ENCODE measurements at places on chromosomes 13 and 19.
A peak's percentile ranks its signal among the peaks of the same experiment; 100 is the strongest.

DNA sequence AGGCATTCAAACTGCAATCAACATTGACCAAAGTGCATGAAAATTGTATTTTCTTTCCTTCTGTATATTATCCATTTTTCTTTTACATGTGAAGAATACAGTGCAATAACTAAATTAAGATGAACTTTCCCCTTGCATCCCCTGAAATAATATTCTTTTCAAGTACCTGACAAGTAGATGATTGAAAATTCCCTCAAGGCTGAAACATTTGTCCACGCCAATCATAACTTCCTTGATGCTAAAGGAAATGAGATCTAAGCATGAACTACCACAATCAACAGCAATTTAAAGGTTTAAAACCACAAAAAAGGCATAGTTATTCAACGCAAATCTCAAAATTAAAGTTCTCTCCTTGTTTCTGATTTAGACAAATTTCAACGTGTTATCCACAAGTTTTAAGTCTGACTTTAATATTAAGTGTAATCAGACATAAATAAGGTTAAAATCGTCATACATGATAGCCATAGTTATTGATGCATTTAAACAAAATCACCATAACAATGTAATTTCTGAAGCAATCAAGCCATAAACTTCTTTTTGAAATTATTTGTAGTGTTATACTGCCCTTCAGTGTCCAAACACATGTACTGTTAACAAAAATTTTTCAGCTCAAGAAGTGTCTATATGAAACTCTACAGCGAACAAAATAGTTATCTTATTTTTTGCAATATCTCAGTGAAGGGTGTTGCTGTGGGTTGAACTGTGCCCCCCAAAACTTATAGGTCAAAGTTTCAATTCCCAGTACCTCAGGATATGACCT lies 169.5 kb downstream of the DCLK1 start:
- DNase-seq, result no peak

- no peak for DNase-seq
These were observed 10.4 kb upstream of the KLK14 start for GRCh38 chr19:51093101-51093500.

- no peak for DNase-seq
These were observed 3.2 kb downstream of the CEACAM5 start for GRCh38 chr19:41711376-41712261.

DNA sequence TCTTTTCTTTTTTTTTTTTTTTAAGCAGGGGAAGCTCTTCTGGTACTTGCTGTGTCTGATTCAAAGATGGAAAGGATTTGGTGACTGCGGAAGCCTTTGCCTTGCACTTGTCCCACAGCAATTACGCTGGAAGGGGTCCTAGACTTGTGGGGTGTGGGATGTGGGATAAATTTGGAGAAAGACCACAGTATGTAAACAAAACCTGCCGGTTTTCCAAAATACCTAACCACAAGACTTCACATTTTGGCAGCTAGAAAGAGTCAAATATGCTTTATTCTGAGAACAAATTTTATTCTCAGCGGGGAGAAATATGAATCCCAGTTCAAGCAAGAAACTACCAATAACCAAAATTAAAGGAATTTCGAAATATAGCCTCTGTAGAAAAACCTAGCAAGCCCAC lies 176.5 kb downstream of the SPRY2 start:
- DNase-seq, result no peak

GRCh38 chr13:101942038-101942437 lies 459.8 kb downstream of the FGF14 start:
- DNase-seq, result no peak

DNA sequence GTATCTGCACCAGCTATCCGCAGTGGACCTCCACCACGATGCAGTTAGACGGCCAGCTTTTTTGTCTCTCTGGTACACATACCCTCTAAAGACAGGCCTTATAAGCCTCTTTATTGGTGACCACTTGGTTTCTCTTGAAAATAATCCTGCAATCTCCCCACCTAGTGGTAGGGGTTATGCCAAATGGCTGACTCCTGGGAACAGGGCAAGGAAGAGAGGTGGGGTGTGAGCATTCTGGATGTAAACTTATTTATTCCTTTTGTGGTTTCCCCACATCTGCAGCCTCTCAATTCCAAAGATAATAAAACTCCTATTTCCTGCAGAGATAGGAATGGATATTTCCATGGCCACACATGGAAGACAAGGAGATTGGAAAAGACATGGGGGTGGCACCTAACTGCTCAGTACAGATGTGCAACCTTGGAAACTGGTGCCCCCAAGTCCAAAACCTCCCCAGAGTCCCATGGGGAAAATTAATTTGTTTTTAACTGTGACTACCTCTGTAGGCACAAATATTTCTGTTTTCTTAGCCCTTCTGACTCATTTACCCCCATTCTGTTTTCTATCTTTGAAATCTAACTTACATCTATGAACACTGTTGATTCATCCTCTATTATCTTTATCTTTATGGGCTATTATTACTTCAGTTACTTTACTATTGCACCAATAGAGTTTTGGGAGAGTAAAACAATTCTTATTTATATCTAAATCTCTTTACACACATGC lies 112.7 kb upstream of the TSHZ3 start:
- no peak for DNase-seq

GRCh38 chr19:57664269-57665127 lies 4.2 kb upstream of the ZSCAN4 start:
- no peak for DNase-seq

GRCh38 chr13:31965361-31966066 lies 66.1 kb upstream of the FRY start:
- peak; percentile 48 for DNase-seq

DNA sequence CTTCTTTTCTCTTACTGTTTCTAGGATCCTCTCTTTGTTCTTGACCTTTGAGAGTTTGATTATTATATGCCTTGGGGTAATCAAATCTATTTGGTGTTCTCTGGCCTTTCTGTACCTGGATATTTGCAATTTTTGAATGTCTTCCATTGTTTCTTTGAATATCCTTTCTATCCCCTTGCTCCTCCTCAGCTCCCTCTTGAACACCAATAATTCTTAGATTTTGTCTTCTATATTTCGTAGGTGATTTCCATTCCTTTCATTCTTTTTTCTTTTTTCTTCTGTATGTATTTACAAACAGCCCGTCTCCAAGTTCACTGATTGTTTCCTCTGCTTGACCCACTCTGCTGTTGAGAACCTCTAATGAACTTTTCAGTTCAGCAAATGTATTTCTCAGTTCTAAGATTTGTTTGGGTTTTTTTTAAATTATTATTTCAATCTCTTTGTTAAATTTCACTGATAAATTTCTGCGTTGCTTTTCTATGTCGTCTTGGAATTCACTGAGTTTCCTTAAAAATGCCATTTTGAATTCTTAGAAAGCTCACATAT lies 2.7 kb upstream of the CALM3 start:
- no peak for DNase-seq

DNA sequence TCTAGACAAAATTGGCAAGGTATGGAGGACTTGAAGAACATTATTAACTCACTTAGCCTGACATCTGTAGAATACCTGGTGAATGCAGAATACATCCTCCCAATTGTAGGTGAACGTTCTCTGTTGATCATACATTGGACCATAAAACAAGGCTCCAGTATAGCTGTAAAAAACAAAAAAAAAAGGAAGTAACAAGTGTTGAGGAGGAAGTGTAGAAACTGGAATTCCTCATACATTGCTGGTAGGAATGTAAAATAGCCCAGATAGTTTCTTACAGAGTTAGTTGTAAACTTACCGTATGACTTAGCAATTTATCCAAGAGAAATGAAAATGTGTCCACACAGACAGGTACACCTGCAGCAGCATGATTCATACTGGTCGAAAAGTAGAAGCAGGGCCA lies 44.8 kb downstream of the TSSK6 start:
- peak; percentile 55 for DNase-seq

- DNase-seq, result no peak
These were observed 69.2 kb downstream of the NALCN start for GRCh38 chr13:101346942-101347728.

DNA sequence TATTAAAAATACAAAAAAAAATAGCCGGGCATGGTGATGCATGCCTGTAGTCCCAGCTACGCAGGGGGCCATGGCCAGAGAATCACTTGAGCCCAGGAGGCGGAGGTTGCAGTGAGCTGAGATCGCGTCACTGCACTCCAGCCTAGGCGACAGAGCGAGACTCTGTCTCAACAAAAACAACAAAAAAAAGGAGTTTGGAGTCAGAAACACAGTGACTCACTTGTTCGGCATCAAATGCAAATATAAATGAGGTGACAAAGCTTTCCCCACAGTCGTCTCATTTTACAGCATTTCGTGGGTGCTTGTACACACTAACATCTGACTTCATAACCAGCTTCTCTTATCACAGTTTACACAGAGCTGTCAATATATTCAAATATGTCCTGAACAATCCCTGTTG lies 11.0 kb downstream of the ZNF665 start:
- no peak for DNase-seq

DNA sequence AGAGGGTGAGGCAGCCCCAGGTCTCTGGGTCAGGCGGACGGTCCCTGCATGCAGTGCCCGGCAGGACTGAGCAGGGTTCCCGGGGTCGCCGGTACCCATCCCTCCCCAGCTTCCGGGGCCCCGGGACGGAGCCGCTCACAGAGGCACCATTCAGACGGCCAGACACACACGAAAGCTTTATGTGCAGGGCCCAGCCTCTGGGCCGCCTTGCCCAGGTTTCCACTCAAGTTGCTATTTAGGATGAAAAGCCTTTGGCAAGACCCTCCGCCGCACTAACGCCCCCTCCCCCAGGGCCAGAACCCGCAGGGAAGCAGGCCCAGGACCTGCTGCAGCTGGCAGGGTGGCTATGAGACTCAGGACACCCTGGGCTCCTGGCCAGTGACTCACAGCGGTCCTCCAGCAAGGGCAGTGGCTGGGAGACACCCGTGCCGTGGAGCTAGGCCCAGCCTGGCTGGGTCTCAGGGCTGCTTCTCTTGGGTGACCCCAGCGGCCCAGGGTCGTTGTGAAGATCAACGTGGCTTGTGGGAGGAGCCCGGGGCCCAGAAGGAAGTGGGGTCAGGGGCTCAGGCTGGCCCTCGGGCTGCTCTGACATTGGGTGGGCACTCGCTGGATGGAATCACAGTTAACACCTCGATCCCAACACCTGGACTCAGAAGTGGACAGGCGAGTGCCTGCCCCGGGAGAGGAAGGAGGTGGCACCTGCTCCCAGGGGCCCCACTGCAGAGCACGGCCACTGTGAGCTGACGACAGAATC lies 4.8 kb downstream of the C19orf25 start:
- no peak for DNase-seq

- DNase-seq, result peak; percentile 40
These were observed 53.4 kb downstream of the TSSK6 start for GRCh38 chr19:19461671-19462622.

DNA sequence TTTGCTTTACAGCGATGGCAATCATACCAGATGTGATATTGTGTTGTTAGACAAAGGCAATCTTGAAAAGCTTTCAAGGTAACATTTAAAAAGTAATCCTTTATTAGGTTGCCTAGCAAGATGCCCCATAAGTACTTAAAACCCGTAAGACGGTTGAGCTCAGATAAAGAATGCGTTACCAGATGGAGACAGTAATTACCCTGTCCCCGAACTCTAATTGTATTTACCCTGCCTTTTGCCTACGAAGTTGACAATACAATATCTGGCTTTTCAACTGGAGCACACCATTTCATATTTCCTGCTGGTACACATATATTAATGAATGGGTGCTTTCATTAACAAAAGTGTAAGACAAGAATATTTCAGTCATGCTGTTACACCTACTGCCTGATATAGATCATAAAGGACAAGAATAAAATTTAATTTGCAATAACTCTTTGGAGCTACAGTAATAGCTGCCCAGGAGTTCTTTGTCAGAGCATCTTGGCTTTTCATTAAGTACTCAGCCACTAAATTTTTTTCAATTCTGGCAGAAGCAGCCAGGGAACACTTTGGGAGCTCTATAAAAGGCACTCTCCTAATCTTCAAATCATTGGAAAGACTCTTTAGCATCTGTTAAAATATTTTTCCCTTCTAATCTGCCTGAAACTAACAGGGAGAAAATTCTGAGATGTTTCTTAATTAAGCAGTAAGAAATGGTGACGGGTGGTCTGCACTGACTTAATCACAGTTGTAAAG lies 63.8 kb downstream of the DCT start:
- no peak for DNase-seq

DNA sequence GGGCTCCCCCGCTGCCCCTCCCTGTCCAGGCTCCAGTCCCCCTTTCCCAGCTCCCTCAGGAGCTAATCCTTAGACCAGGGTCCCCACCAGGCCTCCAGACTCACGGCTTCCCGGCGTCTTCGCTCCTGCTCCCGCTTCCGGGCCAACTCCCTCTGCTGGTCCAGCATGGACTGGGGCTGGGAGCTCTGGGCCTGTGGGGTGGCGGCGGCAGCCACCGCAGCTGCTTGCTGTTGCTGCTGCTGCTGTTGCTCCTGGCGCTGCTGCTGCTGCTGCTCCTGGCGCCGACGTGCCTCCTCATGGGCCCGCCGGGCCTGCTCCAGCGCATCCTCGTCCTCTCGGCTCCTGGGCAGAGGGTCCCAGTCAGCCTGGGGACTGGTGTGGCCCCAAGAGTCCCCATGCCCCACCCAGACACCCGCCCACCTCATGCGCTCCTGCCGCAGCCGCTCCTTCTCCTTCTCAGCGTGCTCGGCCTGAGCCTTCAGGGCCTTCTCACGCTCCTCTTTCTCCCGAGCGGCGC lies 6.4 kb upstream of the EPHX3 start:
- DNase-seq, result no peak

- no peak for DNase-seq
These were observed 253.6 kb downstream of the ATP8A2 start for GRCh38 chr13:25625414-25625813.

DNA sequence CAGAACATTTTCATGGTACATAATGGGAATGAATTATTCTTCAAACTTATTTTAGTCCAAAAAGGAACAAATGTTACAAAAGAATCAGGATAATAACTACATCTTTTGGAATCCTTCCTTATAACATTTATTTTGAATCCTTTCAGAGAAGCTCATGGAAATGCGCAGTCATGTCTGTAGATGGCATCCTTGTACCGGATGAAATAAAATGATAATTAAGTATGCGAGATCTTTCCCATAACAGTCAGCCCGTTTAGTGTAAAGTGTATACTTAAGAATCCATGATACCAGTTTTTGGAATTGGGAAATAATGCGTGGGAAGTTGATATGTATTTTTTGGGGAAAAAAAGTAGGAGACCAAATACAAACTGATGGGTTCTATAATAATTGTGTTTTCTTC lies 418.8 kb downstream of the GPC5 start:
- DNase-seq, result no peak

- DNase-seq, result no peak
These were observed 1.3 kb upstream of the PTBP1 start for GRCh38 chr19:795691-796581.

DNA sequence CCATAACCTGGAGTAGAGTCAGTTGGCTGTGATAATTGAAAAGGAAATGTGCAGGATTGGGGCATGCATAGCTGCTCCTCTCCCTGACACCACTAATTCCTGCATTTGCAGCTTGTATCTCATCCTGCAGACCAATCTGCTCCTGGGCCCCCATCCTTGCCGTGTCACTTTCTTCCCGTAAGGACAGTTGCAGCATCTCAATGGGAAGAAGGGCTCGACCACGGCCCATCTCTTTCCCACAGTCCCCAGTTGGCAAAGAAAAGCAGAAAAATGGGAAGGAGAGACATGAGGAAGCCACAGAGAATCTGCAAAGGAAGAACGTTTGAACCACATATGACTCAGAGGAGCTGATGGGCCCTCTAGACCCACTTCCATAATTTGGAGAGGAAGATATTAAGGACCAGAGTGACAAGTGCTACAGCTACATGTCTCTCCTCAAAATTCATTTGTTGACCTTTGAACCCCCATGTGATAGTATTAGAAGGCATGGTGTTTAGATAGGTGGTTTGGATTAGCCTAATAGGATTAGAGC lies 1.8 kb upstream of the SIGLEC12 start:
- DNase-seq, result peak; percentile 76

GRCh38 chr13:26382366-26382765 lies 128.4 kb downstream of the CDK8 start:
- DNase-seq, result no peak

All from inflammatory macrophage treated with lipopolysaccharide for 4 hours (primary cell).